ENCODE measurements at places on chromosomes 2 and 18.

DNA sequence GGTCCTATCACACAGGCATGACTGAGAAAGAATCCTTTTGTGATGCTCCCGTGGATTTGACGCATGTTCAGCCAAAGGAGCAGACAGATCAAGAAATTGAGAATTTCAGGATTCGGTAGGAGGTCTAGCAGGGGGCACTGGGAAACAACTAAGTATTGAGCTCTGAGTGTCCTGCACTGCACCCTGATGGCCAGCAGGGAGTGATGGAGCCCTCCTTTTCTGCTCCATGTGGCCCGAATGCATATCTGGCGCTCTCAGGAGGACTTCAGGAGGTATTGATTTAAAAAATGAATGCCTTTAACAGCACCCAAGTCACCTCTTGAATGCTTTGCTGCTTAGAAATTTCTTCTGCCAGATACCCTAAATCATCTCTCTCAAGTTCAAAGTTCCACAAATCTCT, 58.0 kb downstream of the ZNF519 start:
- DNase-seq = peak; percentile 74

- no peak for DNase-seq
These were observed 31.3 kb upstream of the DNAH7 start for GRCh38 chr2:196099916-196100315.

DNA sequence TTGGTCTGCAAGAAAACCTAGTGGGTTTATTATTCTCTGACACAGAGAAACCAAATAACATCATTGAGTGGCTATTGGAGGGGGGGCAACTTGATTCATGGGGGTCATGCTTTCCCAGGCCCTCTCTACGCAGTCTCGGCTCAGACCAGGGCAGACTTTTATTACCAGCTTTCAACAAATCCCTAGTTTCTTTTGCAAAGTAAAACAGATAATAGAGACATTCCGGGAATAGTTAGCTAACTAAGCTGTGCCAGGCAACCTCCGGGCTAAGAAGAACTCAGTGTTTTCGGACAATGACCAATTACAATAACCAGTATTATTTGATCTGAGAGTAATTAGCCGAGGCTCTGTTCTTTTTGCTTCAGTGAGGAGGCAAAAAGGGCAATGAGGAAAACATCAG, 66.3 kb downstream of the CDK15 start:
- DNase-seq = peak; percentile 38

GRCh38 chr2:12702168-12703121, 14.3 kb upstream of the TRIB2 start:
- no peak for DNase-seq

- DNase-seq = no peak
These were observed 98.1 kb downstream of the PARD3B start for GRCh38 chr2:204643326-204643725.

DNA sequence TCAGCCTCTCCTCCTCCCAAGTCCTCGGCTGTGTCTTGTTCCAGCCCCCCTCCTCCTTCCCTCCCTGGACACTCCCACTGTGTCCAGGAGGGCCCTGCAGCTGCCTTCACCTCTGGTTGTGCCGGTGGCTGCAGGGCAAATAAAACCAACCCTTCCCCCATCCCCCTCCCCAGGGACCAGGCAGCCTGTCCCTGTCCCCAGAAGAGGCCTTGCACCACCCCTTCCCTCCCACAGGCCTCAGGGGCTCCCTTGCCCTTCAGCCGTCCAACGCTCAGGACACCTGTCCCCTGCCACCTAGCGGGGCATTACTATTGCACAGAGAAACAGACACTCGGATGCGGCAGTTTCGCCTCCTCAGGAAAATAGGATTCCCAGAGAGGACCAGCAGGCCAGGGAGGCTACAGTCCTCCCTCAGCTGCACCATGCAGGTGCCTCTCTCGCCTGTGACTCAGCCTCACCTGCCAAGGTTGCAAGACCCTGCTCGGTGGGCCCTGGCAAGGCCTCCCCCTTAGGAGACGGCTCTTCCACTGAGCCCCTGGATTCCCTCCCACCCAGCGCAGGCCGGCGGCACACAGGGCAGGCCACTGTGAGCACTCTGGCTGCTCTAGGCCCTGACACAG, 5.5 kb upstream of the GPC1 start:
- no peak for DNase-seq

DNA sequence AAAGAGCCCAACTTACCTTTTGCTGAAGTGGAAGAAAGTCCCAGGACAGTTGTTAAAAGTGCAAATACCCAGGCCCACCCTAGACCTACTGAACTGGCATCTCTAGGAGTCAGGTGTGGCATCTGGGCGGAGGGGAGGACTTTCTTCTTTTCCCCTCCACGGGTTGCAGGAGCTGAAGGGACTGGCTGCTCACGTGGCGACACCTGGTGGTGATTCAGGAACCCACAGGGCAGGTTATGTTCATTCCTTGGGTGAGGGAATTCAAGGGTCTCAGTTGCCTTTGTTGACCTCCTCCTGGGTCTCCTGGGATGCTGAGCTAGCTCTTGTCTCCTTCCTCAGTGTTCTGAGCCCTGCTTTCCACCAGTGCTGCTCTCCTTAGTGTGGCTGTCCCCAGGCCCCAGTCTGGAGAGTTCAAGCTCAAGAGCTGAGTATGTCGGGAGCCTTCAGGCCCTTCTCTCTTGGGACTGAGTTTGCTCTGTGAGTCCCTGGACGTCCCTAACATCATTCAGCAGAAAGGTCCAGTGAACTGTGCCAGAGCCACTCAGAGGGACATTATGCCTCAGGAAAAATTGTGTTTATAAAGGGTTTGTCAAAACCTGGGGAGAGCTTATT, 56.9 kb downstream of the DYSF start:
- peak; percentile 86 for DNase-seq

GRCh38 chr18:46334868-46335281, 230.7 kb downstream of the HAUS1 start:
- DNase-seq = peak; percentile 63

DNA sequence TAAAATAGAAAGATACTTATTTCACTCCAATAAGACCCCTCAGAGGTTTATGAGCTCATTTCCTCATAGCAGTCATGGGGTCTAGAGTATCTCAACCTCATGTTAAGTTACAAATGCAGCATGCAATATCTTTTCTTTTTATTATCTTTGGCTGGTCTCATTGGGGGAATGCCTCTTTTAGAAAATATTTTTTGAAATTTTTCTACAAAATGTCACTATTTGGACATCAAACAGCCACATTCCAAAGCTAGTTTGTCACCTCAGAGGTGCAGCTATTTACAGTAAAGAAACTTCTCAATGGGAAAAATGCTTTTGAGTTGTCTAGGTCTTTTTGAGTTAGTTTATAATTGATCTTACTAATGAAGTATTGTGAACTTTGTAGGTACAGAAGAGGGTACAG, 370.7 kb upstream of the LRATD1 start:
- no peak for DNase-seq

- DNase-seq = no peak
These were observed 373.1 kb upstream of the FANCL start for GRCh38 chr2:58614219-58614618.

DNA sequence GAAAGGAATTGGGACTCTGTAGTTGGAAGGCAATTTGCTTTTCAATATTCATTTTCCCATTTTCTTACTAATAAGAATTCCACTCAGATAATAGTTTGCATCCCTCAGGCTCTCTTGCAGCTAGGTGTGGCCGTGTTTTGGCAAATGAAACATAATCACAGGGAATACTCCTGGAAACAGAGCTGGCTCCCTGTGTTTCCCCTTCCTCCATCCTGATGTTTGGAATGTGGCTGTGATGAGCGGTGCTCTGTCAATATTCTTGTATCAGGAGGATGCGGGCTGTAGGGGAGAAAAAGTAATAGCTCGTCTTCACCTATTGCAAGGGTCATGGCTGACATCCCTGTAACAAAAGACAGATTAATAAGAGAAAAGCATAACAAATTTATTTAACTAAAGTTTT, 271.0 kb downstream of the MYCN start:
- DNase-seq = no peak

DNA sequence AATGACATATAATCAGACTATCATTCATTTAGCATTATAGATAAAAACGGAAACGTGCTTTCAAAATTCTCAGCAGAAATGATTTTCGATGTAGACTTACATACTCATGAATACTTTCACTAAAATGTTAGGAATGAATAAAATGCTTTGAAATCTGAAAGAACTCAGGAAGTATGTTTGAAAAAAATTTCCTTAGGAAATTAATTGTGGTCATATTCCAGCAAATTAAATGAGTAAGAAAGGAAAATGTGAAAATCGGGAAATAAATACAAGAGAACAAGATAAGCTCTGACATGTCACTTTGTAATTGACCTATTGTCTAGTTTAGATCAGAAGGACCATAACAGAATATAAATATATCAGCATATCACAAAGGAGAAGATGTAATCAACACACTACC, 981.0 kb upstream of the CDH2 start:
- no peak for DNase-seq

DNA sequence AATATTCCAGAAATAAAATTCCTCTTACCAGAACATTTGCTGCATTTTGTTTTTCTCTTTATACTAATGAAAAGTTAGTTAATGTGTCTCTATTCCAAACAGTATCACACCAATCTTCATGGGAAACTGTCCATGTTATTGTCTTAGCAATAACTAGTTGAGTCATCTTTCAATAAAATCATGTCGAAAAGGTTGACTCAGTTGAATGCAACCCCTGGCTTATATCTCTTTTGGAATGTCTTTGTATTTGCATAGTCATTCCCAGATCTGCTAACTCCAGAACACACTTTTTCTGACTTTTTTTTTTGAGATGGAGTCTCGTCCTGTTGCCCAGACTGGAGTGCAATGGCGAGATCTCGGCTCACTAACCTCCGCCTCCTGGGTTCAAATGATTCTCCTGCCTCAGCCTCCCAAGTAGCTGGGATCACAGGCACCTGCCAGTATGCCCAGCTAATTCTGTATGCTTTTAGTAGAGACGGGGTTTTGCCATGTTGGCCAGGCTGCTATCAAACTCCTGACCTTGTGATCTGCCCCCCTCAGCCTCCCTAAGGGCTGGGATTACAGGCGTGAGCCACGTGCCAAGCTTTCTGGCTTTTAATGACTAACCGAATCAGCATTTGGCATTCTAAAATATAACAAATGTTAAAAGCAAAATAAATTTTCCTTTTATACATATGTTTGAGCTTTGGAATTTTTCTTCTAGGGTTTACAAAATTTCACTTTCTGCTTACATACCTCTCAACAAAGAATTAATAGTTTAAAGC, 133.2 kb upstream of the GULP1 start:
- no peak for DNase-seq

GRCh38 chr2:195319112-195319460, 337.9 kb upstream of the SLC39A10 start:
- DNase-seq = peak; percentile 26

DNA sequence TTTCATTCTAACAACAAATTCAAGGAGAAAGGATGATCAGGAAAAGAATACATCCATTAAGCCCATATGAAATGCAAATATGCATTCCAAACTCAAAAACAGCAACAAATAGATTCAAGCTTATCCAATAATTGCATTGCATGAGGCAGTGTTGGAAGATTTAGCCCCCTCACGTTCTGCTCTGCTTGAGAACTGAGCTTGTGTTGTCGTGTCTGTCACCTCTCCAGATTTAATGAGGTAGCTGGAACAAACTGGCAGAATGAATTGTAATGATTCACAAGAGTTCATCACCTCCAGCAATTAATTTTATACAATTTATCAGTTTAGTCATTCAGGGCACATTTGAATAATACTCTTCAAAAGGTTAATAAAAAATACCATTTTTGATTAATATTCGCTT, 54.8 kb downstream of the AP1S3 start:
- DNase-seq = no peak

DNA sequence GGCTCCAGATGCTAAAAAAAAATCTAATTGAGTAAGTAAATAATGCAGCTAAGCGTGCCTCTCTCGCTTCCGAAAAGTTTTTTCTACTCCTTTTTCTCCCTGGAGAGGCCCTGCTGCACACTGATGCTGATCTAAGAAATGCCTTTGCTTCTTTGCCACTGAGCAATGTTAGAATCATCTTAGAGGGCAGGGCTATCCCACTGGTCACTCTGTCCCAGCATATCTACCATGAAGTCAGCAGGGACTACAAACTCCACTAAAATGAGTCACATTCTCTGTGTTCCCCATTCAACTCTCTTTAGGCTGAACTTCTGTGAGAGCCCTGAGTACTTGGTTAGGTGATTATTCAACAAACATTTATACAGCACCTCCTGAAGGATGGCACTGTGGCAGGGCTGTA, 127.6 kb upstream of the LYPD1 start:
- DNase-seq = no peak

- no peak for DNase-seq
These were observed 1.4 kb downstream of the UGT1A5 start for GRCh38 chr2:233714121-233714520.

DNA sequence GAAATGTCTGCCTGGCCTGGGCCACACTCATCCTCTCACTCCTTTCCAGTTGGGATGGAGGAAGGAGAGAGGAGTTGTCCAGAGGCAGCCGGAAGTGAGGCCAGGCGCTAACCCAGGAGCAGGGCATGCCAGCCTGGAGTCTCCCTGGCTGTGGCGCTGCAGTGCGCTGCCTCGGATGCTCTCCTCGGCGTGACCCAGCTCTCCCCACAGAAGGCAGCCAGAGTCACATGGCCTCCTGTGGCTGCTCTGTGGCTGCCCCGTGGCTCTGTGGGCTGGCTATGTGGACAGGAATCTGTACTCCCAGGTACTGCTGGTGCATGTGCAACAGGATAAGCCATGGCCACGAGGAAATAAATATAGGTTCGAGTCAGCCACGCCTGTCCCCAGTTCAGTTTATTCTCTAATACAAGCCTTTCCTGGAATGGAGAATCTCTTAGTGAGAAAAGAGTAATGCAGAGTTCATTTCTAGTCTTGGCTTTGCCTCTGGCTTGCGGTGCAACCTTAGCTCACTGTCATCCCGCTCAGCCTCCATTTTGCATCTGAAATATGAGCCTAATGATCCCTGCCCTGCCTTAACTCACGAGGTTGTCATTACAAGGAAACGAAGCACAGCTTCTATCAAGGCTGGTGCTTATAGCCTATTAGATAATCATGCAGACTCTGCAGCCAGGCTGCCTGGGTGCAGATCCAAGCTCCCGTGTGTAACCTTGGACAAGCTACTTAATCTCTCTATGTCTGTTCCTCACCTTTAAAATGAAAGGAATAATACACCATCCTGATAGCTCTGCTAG, 106.3 kb downstream of the ANTXR1 start:
- DNase-seq = peak; percentile 11

DNA sequence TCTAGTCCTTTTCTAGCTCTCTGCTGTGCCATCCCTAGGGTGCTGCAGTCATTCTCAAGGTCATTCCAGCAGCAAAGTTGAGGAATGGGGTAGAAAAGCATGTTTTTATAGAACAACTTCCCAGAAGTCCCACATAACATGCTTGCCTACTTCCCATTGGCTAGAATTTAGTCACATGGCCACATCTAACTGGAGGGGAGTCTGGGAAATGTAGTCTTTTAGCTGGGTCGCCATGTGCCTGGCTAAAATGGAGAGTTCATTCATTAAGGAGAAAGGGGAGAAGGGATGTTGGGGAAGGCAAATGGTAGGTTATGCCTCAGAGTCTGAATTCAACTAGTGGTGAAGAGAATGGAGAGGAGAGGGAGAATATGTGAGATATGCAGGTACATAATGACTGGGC, 85.7 kb downstream of the SLC4A3 start:
- DNase-seq = peak; percentile 79

GRCh38 chr2:176652300-176653182, 383.3 kb downstream of the MTX2 start:
- DNase-seq = peak; percentile 79

GRCh38 chr2:74849228-74849892, 15.4 kb downstream of the HK2 start:
- peak; percentile 77 for DNase-seq

All from GM23338 (cell line).